ENCODE measurements at places on chromosomes 5 and 9. TPM values are rescaled to one million over a fixed set of nuclear protein-coding genes. Genes with fewer than 3 reads are reported as not detected.

The ARL10 gene
- total RNA-seq, result 6.5 TPM

The GDF9 gene
- 1.2 TPM for total RNA-seq

The TEX48 gene
- total RNA-seq, result 1.5 TPM

DNA sequence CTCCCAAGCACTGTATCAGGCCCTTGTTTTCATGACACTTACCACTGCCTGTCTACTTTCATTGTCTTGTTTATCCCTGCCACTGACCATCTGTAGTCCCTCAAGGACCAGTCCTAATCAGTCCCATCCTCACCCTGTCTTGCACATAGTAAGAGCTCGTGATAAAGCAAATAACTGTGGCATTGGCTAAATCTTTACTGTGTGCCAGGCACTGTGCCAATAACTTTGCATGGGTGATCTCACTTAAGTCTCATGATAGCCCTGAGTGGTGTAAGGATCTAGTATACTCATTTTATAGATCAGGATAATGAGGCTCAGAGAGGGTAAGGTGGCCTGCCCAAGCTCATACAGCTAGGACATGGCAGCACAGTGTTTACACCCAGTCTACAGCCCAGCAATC is 5.6 kb downstream of the CDX1 start:
- DNase-seq, result no peak
- H3K4me1 ChIP-seq, result no peaks in the 10 kb centered on the region
- H3K27ac ChIP-seq, result no peak overlapping the region
- peaks cover 43% of the 10 kb centered on the region for H3K27me3 ChIP-seq

- H3K27me3 ChIP-seq, result no peaks in the 10 kb centered on the region
- no peak for DNase-seq
- H3K4me3 ChIP-seq, result no peak overlapping the region
- no peak overlapping the region for H3K27ac ChIP-seq
- no peaks in the 10 kb centered on the region for H3K36me3 ChIP-seq
These were observed 500.7 kb downstream of the PTPRD start for GRCh38 chr9:10112070-10112469.

DNA sequence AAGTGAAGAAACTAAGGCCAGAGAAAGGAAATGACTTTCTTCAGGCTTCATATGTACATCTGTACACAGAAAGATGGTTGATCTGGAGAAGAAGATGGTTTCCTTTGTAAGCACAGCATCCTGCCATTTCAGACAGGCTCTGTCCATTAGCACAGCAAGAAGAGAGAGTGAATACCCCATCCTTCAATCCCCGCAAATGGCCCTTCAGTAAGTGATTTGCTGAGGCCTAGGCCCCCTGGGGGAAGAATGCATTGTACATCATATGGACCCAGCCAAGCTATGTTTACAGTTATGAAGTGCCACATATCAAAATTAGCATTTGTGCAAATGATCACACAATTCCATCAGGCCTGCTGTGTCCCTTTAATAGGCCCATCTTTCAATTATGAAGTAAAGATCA is 657.4 kb downstream of the BRINP1 start:
- H3K4me3 ChIP-seq, result no peak overlapping the region
- H3K4me1 ChIP-seq, result no peaks in the 10 kb centered on the region
- H3K27ac ChIP-seq, result no peak overlapping the region

- H3K36me3 ChIP-seq, result peaks cover 2% of the 10 kb centered on the region
- peaks cover 37% of the 10 kb centered on the region for H3K27me3 ChIP-seq
- peak; percentile 17 for DNase-seq
- peaks cover 23% of the 10 kb centered on the region for H3K4me1 ChIP-seq
These were observed 122.8 kb downstream of the TMEM161B start for GRCh38 chr5:88145611-88146467.

DNA sequence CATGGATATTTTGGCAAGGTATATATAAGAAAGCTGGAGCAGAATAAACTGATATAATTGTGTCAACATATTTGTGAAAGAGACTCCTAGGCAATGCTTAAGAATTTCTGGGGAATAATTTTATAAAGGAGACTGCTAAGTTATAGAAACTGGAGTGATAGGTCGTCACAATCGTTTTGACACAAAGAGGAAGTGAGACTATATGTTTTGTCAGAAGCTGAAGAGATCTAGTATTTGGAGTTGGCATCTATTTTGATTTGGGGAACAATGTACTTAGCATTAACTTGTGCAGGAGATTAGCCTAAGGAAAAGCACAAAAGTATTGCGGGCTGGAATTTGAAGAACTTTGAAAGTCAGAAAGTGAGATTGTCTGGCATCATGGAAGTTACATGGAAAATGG is 582.5 kb downstream of the TAF11L14 start:
- H3K4me1 ChIP-seq, result no peaks in the 10 kb centered on the region
- no peak for DNase-seq
- no peaks in the 10 kb centered on the region for H3K36me3 ChIP-seq
- H3K4me3 ChIP-seq, result no peak overlapping the region
- H3K27ac ChIP-seq, result no peak overlapping the region

DNA sequence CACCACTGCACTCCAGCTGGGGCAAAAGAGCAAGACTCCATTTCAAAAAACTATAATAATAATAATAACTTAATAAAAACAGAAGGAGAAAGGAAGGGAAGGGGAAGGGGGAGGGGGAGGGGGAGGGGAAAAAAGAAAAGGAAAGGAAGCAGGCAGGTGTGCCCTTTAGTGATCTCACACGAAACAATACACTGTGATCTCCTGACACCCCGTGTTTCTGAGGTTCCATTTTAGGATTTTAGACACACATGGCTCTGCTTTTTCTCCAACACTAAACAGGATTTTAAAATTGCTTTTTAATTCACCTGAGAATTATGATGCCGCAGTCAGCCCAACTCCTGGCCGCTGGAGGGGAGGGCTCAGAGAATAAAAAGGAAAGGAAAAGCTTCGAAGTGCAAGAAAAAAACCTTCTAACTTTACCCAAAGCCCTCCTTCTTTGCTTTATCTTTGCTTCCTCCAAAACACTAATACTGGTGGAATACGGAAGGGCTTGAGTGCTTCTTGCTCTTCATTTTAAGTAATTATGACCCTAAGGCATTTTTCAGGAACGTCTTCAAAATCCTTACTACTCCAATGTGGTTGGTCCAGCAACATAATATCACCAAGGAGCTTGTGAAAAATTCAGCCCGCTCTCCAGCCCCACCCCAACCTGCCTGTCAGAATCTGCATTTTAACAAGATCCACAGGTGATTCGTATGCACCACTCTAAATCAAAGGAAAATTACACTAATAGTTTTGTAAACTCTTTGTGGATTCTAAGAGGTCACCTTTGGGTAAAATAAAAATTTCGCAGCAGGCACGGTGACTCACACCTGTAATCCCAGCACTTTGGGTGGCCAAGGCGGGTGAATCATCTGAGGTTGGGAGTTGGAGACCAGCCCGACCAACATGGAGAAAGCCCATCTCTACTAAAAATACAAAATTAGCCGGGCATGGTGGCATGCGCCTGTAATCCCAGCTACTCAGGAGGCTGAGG is 66.0 kb downstream of the MYO10 start:
- no peak overlapping the region for H3K27ac ChIP-seq
- H3K4me3 ChIP-seq, result no peak overlapping the region
- no peaks in the 10 kb centered on the region for H3K4me1 ChIP-seq
- no peak for DNase-seq
- H3K27me3 ChIP-seq, result no peaks in the 10 kb centered on the region

GRCh38 chr5:5344606-5345005 is 77.9 kb upstream of the ICE1 start:
- H3K27me3 ChIP-seq, result no peaks in the 10 kb centered on the region
- DNase-seq, result no peak
- no peaks in the 10 kb centered on the region for H3K36me3 ChIP-seq
- no peak overlapping the region for H3K27ac ChIP-seq
- no peak overlapping the region for H3K4me3 ChIP-seq

- H3K27me3 ChIP-seq, result peaks cover 82% of the 10 kb centered on the region
- H3K27ac ChIP-seq, result no peak overlapping the region
- H3K4me1 ChIP-seq, result peaks cover 21% of the 10 kb centered on the region
- peak overlapping the region; percentile 16 for H3K4me3 ChIP-seq
- no peak for DNase-seq
These were observed 1.4 kb downstream of the PCDH1 start for GRCh38 chr5:141876628-141877355.

- no peaks in the 10 kb centered on the region for H3K36me3 ChIP-seq
- peaks cover 31% of the 10 kb centered on the region for H3K27me3 ChIP-seq
- no peak for DNase-seq
- H3K27ac ChIP-seq, result no peak overlapping the region
These were observed 151.1 kb upstream of the SMIM23 start for GRCh38 chr5:171634511-171634910.

All from activated CD4-positive, alpha-beta memory T cell treated with anti-CD3 and anti-CD28 coated beads, Interleukin-2, amount 10 ng/mL, durations not matched to agents 7 days and 5 days (primary cell).